Stimulated activated CD8-positive, alpha-beta memory T cell treated with anti-CD3 and anti-CD28 coated beads, Interleukin-7, amount 100 ng/mL, for 48 hours (primary cell): ENCODE measurements at places on chromosomes 3 and 15.

GRCh38 chr3:41417574-41417973 lies 218.3 kb downstream of the CTNNB1 start:
- DNase-seq: no peak

DNA sequence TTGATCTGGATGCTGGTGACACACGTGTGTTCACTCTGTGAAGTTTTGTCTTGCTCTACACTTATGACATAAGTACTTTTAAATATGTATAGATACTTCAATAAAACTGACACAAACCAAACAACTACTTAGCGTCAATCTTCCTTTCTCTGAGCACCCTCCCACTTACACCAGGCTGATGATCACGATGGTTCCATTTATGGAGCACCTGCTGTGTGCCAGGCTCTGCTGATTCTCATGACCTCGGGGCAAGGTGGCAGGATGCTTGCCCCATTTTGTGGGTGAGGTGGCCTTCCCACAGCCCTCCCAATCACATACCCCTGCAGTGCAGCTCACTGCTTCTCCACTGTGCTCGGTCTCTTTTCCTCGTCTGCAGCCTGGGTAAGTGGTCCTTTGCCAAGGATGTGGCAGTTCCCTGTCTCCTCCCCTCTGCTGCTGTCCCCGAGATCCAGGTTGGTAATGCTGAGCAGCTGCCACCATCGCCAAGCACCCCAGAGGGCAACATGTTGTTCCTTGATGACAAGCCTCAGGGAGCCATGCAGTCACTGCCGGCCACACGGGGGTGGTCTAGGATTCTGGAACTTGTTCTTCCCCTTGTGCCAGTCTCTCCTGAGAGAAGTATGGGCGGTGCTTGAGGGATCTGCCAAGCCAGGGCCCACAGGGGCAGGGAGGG lies 20.6 kb upstream of the ADCY5 start:
- DNase-seq: no peak

GRCh38 chr15:101522091-101522490 lies 32.6 kb upstream of the PCSK6 start:
- DNase-seq: no peak

- peak; percentile 36 for DNase-seq
Observed at GRCh38 chr15:101499863-101500713, 10.6 kb upstream of the PCSK6 start.

DNA sequence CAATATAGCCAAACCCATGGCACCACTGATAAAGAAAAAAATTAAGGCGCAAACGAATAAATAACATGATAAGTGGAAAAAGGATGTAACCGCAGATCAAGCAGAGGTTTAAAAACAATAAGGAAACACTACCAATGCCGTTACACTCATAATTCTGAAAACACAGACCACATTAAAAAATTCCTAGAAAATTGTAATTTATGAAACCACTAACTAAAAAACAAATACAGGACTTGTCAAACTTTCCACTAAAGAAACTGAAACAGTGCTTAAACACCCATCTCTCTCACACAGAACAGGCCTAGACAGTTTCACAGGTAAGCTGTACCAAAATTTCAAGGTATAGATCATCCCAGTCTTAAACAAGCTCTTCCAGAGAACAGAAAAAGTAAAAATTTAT lies 28.4 kb downstream of the PCSK6 start:
- DNase-seq: no peak

DNA sequence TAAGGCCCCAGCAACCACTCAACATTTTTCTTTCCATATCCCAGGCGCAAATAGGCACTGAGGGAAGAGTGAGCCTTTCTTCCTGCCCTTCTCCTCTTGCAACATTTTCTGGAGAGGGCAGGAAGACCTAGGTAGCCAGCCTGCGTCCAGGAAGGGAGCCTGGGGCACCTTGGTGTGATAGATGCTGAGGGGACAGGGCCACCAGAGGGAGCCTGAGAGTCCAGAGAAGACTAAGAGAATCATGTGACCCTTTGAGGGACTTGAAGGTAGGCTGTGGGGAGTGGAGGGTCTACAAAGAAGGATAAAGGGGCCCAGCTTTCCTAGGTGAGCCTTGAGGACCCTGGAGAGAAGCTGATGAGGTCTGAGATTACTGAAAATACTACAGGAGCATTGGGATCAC lies 346.6 kb downstream of the CNTN6 start:
- no peak for DNase-seq

DNA sequence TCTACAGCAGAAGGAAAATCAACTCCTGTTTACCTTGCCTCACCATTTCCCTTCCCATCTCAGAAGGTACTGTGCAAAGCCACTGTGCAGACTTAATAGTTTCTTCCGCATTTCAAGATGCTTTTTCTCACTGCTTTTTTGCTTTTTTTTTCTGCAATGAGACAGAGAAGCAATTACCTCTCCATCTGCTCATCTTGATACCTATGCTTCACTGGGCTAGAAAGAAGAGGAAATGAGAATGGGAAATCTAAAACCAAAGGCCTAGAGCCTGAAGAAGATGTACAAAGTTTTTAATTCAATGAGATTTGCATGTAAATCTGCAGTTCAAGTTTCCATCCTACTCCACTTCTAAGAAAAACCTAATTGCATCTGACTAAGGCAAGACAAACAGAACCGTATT lies 238.1 kb upstream of the SETMAR start:
- DNase-seq: no peak

GRCh38 chr3:45635475-45636256 lies 41.1 kb downstream of the LIMD1 start:
- no peak for DNase-seq

DNA sequence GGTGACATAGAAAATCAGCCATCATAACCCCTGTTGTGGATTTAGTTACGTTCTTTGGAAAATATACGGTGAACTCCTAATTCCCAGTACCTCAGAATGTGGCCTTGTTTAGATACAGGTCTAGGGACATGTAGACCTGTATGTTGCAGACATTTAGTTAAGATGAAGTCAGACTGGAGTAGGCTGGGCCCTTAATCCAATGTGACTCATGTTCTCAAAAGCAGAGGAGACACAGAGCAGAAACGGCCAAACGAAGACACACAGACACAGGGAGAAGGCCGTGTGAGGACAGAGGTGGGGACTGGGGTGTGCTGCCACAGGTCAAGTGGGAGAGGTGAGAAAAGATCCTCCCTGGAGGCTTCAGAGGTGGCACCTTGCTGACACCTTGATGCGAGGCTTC lies 119.0 kb upstream of the PROK2 start:
- DNase-seq: no peak

- no peak for DNase-seq
Observed at GRCh38 chr3:12750223-12750622, 8.8 kb downstream of the TMEM40 start.

GRCh38 chr3:134364936-134365765 lies 9.1 kb downstream of the AMOTL2 start:
- no peak for DNase-seq

DNA sequence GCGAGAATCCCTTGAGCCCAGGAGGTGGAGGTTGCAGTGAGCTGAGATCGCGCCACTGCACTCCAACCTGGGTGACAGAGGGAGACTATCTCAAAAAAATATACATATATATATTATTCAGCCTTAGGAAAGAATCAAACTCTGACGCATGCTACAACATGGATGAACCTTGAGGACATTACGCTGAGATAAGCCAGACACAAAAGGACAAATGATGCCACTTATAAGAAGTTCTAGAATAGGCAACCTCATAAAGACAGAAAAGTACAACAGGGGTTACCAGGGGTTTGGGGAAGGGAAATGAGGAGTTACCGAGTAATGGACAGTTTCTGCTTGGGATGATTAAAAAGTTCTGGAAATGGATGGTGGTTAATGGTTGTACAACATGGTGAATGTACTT lies 727 bp downstream of the PDHB start:
- DNase-seq: no peak

GRCh38 chr15:73024168-73024567 lies 28.1 kb upstream of the NEO1 start:
- DNase-seq: no peak
